ENCODE measurements at places on chromosomes 5 and 9.

GRCh38 chr9:97385626-97386264 lies 26.2 kb upstream of the TDRD7 start:
- DNase-seq, result no peak

- DNase-seq, result no peak
Measured at GRCh38 chr9:87534036-87534435, 36.4 kb downstream of the DAPK1 start.

DNA sequence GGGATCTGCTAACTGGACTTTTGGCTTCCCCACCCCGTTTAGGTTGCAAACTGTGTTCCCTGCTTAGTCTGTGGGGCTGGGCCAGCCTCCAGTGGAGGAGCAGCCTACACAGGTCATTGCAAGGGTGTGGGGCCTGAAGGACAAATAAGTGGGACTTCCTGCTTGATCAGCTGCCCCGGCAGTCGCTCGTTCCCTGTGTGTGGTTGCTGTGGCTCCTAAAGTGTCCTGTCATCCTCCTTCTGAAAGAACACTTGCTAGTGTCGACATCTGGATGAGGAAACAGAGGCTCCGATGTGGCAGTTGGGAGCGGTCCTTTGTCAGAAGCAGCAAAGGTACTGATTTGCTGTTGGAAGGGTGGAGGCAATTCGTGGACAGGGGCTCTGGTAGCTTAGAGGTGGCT lies 88.9 kb upstream of the TBCA start:
- no peak for DNase-seq

DNA sequence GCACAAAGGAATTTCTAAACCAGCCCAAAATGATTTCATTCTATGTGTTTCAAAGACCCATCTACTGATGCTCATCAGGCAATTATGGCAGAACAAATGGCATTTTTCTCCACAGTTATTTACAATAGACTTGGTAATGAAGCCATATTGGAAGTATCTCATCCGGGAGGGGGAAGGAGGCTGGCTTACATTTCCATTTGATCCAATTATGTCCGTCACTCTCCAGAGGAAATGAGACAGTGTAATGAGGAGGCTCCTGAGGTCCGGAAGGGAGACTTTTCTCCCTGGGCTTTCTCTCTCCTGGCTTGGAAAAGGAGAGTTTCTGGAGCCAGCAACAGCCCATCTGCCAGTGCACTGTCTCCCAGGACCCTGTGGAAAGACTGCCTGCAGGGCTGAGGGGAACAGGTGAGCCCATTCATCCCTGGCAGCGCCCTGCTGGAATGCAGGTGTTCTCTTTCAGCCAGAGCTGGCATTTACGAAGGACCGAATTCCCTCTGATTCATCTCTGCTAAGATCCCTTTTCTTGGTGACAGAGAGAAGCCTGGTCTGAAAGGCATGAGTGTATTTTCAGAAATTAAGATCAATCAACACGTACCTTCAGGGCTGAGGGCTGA lies 54.9 kb upstream of the SAP30L start:
- DNase-seq, result no peak

DNA sequence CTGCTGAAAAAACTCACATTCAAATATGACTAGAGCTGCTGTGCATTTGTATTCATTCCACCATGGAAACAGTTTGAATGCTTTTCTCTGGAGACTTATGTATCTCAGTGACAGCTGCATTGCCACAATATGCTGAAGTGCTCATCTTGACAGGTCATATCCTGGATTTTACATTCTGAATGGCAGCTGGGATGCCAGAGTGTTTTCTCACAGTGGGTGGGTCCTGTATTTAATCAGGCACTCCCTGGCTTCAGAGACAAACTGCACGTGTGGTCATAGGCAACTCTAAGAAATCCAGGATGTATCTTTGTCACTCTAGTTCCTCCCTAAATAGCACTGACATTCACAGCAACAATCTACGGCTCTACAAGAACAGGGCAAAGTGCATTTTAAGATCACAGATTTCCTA lies 75.6 kb downstream of the ST8SIA4 start:
- DNase-seq, result no peak

GRCh38 chr5:170413897-170414296 lies 24.7 kb upstream of the KCNMB1 start:
- DNase-seq, result no peak

DNA sequence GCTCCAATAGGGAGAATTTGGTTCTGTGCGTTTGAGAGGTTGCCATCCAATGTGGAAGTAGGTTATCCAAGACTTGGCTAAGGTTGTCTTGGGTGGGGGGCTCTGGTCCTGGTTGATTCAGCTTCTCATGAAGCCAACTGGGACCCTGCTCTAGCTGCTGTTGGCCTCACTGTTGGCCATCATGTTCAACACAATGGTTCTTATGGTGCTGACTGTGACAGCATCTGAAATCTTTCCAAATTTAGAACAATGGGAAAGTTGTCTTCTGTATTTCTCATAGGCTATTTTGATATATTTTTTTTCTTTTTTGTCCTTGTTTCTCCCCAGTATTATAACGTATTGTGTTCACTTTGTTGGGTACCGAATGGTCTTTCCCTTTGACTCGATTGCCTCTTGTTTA lies 71.9 kb downstream of the GDNF start:
- no peak for DNase-seq

DNA sequence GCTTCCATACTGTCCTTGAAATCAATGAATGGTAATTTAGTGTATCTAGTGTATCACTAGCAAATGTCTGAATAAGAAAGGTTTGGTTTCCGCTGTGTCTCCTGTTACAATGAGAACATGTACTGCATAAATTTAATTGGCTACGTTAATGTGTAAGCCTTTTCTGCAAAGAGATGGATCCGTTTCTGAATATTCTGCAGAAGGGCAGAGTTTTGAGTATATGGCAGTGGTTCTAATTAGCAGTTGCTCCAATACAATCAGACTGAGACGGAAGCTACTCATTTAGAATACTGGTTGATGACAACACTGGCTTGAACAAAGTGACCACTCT lies 555 bp upstream of the PCDHGC4 start:
- no peak for DNase-seq

GRCh38 chr5:179260324-179261070 lies 84.8 kb downstream of the ADAMTS2 start:
- no peak for DNase-seq

- no peak for DNase-seq
Measured at GRCh38 chr5:112886975-112887374, 25.9 kb downstream of the SRP19 start.

- DNase-seq, result no peak
Measured at GRCh38 chr9:135968083-135968476, 6.9 kb upstream of the UBAC1 start.

DNA sequence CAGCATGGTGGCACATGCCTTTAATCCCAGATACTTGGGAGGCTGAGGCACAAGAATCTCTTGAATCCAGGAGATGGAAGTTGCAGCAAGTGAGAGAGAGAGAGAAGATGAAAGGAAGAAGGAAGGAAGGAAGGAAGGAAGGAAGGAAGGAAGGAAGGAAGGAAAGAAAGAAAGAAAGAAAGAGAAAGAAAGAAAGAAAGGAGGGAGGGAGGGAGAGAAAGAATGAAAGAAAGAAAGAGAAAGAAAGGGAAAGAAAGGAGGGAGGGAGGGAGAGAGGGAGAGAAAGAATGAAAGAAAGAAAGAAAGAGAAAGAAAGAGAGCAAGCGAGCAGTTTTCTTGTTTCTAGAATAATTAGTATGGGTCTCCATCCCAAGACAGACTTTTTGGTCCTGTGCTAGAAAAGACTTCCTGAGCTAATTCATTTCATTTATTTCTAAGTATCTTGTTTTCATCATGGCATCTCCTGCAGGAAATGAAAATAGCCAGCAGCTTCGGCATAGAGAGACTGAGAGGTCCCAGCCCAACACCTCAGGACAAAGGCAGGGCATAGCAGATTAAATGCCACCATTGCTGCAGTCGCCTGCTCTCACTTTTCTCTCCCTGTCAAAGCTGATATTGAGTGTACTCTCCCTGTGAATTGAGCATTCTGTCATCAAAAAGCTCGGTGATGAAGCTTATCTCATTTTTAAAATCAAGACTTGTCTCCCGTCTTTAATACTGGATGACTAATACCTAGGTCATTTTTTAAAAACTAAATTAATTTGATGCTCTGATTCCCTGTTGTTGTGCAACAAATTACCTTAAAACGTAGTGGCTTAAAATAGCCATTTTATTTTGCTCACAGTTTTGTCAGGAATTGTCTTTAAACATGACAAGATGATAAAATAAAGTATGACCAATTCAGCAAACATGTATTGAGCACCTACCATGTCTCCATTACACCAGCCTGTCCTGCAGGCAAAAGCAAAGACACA lies 91.8 kb upstream of the ADRA1B start:
- no peak for DNase-seq
